ENCODE measurements at places on chromosomes 6 and 20.
A peak's percentile ranks its signal among the peaks of the same experiment; 100 is the strongest.

- DNase-seq: no peak
These were observed 23.8 kb downstream of the FRK start for GRCh38 chr6:116036885-116037284.

GRCh38 chr20:32969356-32970114 is 34.7 kb downstream of the SUN5 start:
- no peak for DNase-seq

GRCh38 chr6:167415441-167415961 is 90.6 kb downstream of the TTLL2 start:
- DNase-seq: no peak

DNA sequence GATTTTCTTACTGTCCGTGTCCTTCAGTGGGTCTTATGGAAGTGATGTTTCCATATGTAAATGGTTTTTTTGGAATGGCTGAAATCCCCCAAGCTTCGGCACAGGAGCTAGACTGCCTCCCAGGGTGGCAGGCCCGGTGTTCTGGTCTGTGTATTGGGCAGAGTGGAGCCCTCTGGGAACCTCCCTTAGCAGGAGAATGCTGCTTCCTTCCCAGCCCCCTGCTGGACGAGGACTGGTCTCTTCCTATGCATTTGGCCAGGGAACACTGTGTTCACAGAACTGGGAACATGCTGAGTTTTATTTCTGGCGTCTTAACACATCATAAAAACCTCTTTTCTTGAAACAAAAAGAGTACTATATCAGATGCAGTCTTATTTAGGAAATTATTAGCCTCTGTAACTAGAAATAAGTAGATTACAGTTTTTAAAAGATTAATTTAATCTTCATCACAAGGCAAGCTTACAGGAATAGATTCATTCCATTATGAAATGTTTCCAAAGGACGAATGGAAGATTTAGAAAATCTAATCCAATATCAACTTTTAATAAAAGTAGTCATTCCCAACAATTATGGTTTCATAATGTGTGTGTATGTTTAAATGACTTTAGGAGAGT is 56.6 kb downstream of the SYTL3 start:
- DNase-seq: no peak

- no peak for DNase-seq
These were observed 113.2 kb downstream of the FAM83B start for GRCh38 chr6:54959820-54960219.

DNA sequence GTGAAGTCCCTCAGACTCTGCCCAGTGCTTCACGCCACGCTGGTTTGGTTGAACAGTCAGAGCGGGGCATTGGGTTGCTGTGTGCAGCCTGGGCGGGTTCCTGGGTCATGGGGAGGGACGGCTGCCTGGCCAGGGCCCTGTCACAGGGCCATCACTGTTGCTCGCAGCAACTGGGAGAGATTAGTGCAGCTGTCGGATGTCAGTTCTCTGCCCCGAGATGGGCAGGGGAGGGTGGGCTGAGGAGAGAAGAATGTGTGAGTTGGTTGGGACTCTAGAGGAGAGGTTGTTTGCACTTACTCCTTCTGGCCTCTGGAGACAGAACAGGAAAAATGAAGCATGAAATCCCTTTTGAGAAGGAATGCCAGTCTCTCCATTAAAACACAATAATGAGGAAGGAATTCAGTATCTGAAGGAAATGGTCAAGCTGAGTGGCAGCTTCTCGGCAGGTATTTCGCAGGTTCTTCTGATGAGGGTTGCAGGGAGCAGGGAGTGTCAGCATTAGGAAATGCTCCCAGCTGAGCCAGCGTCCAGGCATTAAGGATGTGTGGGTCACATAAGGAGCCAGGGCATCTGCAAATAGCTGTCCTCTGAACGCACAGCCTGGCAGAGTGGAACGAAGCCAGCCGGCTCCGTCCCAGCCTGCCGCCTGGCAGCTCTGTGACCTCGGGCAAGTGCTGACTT is 95.9 kb downstream of the SSR1 start:
- DNase-seq: no peak

DNA sequence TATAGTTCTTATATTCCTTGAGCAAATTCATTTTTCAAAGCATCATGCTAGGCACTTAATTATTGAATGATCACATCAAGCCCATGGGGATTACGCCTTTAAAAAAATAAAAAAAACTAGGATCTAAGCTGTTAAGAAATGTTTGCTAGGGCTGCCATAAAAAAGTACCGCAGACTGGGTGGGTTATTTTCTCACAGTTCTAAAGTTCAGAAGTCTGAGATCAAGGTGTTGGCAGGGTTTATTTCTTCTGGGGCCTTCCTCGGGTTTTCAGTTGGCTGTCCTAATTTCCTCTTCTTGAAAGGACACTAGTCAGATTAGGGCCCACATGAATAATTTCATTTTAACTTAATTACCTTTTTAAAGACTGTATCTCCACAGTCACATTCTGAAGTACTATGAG is 165.6 kb upstream of the RIMS1 start:
- no peak for DNase-seq

GRCh38 chr6:68159433-68159832 is 475.6 kb upstream of the ADGRB3 start:
- DNase-seq: no peak

DNA sequence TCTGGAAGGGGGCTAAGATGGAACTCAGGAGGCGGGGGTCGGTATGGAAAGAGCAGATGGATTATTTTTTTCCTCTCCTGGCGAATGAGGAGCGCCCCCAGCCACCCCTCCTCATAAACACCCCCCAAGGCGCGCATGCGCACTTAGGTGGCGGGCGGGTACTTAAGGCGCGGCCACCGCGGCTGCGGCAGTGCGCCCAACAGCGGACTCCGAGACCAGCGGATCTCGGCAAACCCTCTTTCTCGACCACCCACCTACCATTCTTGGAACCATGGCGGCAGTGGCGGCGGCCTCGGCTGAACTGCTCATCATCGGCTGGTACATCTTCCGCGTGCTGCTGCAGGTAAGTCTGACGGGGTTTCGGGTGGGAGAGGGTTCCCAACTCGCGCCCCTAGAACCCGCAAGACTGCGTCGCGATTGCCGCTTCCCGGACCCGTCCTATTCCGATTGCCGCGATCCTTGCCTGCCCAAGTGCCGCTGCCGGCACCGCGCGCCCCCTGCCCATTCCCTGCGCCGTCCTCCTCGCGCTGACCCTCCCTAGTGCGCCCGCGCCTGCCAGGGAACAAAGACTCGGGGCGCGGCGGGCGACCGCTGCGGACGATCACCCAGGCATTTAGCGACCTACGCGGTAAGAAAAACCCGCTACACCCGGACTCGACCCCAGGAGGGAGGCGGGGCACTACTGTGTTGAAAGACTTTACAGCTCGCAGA is at the start of gene NNAT:
TSS of gene NNAT (plus strand) at position 190 of the 711 bp plus-strand sequence. CDS start at position 272, 82 bp downstream.
- no peak for DNase-seq

DNA sequence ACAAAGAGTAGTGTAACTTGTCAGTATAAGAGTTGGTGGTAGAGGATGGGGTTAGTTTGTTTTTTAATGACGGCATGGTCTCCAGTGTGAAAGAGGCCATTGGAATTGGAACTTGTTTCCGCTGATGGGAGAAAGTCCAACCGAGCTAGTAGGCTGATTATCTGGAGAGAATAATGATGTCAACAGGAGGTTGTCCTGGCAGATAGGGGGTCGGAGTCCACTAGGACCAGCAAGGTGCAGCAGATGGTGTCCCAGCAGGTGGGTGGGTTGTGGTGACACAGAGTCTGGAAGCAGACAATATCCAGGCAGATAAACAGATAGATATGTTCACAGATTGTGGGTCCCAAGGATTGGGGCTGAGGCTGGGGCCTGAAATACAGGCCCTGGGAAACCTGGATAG is 35.1 kb downstream of the PKIB start:
- no peak for DNase-seq

GRCh38 chr6:44086931-44087574 is 40.2 kb downstream of the MRPL14 start:
- no peak for DNase-seq

- no peak for DNase-seq
These were observed 457.9 kb downstream of the TBC1D32 start for GRCh38 chr6:120876424-120876823.

DNA sequence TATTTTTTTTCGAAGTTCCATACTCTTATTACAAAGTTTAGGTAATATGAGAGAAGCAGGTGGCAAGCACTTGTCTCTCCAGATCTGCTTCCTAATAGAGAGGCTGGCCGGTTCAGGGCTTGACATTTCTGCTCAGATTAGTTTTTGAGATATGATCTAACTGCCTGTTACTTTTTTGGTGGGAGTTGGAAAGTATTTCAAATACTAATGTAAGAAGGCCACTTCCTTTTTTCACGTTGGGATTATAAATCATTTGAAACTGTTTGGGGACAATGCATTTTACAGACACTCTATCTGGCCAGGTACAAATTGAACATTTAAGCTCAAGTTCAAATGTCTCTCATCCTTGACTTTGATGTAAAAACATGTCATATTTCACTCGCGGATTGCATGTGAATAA is 222.1 kb upstream of the SULF2 start:
- no peak for DNase-seq

- DNase-seq: no peak
These were observed 1223.1 kb upstream of the GJE1 start for GRCh38 chr6:140909625-140910024.

GRCh38 chr6:151430886-151431285 is 21.0 kb downstream of the RMND1 start:
- DNase-seq: no peak

- DNase-seq: no peak
These were observed 73.2 kb downstream of the C6orf52 start for GRCh38 chr6:10621213-10621612.

DNA sequence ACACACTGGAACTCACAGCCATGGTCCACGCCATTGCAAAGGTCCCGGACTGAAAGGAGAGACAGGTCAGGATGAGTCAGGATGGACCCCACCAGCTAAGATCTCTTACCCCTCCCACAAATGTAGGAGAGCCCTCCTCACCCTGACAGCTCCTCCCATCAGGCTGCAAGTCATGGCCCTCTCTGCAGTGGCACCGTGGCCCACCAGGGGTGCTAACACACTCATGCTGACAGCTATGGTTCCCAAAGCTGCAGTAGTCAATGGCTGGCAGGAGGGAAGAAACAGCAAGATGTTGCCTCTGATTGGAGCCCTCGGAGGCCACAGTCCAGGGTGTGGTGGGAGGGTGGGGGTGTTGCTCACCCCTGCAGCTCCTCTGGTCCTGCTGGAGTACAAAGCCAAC is 5.7 kb upstream of the RBPJL start:
- DNase-seq: no peak

DNA sequence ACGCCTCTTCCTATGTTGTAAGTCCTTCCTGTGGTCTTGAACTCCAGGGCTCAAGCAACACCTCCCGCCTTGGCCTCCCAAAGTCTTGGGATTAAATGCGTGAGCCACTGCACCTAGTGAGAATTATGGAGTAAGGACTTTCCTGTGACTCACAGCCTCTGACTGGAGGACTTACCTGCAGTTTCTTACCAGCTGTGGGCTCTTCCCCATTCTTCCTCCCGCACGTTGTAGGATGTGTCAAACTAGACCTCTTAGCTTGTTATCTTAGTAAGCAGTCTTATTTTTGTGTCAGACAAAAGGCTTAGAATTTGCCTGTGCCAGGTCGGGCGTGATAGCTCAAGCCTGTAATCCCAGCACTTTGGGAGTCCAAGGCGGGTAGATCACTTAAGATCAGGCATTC is 30.9 kb downstream of the BAK1 start:
- no peak for DNase-seq

GRCh38 chr6:170360476-170360875 is 53.9 kb downstream of the FAM120B start:
- DNase-seq: no peak

DNA sequence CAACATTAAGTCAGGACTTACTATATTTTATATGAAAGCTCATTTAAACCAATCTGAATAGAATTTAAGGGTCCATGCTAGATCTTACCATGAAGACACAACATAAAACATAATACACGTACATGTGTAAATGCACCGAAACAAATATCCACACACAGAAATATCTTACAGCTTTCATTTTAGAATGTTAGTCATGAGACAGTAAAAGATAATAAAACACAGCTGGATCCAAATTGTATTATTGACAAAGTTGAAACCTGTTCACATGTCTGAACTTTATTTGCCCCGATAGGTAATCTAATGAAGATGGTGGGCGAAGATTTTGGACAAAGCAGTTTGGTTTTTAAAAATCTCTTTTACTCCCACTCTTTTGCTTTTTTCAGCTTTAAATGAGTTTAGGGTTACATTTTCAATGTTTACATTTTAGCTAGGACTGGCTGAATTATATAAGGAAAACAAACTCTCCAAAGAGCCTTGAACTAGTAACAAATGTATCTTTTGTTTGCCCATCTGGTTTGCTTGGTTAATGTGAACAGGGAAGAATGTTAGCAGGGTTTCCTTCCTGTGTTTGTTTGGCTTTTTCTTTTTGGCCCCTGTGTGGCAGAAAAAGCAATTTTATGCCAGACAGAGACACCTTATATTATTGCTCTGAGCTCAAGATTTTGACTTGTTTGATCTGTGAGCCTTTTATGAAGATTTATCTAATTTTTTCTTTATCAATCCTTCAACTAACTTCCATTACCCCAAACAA is 5.1 kb upstream of the TMEM181 start:
- no peak for DNase-seq

DNA sequence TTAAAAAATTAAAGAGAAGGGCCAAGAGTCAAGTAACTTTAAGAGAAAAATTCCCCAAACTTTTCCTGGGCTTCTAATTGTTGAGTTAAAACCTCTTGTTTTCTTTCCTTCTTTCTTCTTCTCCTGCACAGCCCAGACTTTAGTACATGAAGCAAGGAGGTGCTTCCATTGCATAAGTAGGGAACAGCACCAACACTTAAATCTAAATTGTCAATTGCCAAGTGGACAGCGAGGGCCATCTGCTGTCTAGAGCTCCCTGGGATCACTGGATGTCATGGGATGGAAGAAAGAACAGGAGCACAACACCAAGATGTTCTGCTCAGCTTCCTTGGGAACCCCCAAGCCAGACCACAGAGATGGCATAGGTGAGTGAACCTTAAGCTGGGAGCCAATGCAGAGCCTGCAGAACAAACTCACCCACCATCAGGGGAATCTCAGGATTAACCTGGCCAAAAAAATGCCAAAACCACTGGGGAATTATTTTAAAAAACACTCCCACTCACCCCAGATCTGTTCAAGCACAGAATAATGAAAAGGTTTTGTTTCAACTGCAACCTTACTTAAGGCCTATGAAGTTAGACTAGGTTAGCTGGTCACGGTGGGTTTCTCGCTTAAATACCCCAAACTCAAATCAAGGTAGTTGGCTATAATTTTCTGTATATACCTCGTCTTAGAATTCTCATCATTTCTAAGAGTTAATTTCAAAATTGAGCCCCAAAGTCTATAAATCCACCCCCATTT is 67.8 kb downstream of the TNFRSF21 start:
- DNase-seq: no peak

- peak; percentile 37 for DNase-seq
These were observed 38.4 kb upstream of the ARHGAP18 start for GRCh38 chr6:129748212-129748900.

Measured in activated CD4-positive, CD25-positive, alpha-beta regulatory T cell treated with anti-CD3 and anti-CD28 coated beads, Interleukin-2, amount 50 U/mL, for 72 hours (primary cell).